CD8-positive, alpha-beta memory T cell (primary cell): ENCODE measurements at places on chromosomes 13 and 19. TPM values are rescaled to one million over a fixed set of nuclear protein-coding genes. Genes with fewer than 3 reads are reported as not detected.

KLK4 gene
- not detected for total RNA-seq

N4BP2L2 gene
- 77.7 TPM for total RNA-seq

CCNE1 gene
- 33.9 TPM for total RNA-seq

FLT1 gene
- 2.4 TPM for total RNA-seq

BIVM gene
- 14.6 TPM for total RNA-seq

FGF21 gene
- total RNA-seq = not detected

MEIOSIN gene
- total RNA-seq = not detected

ZNF613 gene
- total RNA-seq = 4.6 TPM

- DNase-seq = no peak
These were observed 210.8 kb downstream of the DCT start for GRCh38 chr13:94268661-94269060.

DNA sequence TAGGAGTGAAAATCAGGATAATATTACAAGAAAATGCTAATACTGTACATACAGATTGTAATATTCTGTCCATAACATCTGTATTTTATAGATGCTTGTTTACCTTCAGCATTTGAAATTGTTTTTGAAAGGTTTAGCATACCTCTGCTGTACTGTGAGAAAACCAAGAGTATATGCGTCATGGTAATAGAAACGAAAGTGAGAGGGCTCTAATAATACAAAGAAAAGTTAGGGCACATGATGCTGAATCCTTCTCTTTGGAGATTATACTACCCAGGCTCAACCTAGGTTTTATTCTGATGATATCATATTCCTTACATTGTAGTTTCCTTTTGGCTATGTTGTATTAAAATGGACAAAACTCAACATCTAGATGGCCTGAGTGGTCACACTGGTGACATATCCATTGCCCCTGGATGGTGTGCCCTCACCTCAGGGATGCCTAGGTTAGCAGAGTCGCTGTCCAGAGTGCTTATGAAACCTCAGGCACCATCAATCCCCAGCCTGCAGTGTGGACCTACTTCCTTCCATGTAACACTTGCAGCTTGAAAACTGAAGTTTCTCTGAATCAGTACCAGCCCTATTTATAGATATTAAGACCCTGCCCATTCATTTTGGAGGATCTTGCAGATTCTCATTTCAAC, 253.7 kb downstream of the KCTD12 start:
- no peak for DNase-seq

DNA sequence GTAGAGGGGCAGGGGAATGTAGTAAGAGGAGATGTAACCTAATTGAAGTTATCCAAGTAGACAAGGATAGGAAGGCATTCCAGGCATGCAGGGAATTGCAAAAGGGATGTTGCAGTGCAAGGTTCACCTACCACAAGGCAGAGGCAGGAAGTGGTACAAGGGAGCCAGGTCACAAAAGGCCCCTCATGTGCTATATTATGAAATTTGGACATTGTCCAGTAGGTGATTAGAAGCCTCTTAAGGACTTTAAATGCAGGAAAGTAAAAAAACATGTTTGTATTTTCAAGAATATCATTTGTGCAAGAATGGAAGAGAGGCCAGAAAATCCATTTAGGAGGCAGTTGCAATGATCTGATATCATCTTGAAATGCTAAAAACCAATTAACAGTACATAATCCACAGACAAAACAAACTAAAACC, 111.4 kb downstream of the FRY start:
- DNase-seq = no peak

DNA sequence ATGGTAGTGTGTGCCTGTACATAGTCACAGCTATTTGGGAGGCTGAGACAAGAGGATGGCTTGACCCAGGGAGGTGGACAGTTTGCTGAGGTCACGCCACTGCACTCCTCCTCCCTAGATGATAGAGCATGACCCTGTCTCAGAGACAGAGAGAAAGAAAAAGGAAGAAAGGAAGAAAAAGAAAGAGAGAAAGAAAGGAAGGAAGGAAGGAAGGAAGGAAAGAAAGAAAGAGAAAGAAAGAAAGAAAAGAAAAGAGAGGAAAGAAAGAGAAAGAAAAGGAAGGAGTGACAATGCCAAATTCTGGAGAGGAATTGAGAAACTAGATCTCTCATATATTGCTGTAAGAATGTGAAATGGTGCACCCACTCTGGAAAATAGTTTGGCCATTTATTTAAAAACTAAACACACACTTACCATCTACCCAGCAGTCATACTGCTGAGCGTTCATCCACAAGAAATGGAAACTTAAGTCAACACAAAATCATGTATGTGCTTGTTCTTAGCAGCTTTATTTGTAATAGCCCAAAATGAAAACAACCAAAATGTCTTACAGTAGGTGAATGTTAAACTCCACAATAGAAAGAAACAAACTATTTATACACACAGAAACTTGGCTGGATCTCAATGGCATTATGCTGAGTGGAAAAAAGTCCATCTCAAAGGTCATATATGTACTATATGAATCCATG, 7.5 kb downstream of the TEX101 start:
- DNase-seq = no peak

- no peak for DNase-seq
These were observed 67.7 kb downstream of the CAB39L start for GRCh38 chr13:49376121-49376520.

DNA sequence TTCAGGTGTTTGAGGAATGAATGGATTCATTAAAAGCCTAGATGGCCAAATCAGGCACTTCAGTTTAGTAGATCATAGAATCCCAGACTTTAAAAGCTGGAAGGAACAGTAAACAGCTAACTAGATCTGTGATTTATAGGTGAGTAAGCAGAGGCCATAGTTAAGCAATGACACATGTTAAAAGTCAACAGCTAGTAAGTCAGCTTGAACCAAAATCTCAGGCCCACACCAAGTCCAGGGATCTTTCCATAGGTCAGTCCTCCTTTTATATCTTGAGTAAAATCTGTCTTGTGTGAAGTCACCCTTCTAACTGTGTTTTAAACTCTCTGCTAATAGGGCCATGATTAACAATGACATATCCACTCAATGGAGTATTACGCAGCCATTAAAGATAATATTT, 275.5 kb upstream of the SOX21 start:
- no peak for DNase-seq

DNA sequence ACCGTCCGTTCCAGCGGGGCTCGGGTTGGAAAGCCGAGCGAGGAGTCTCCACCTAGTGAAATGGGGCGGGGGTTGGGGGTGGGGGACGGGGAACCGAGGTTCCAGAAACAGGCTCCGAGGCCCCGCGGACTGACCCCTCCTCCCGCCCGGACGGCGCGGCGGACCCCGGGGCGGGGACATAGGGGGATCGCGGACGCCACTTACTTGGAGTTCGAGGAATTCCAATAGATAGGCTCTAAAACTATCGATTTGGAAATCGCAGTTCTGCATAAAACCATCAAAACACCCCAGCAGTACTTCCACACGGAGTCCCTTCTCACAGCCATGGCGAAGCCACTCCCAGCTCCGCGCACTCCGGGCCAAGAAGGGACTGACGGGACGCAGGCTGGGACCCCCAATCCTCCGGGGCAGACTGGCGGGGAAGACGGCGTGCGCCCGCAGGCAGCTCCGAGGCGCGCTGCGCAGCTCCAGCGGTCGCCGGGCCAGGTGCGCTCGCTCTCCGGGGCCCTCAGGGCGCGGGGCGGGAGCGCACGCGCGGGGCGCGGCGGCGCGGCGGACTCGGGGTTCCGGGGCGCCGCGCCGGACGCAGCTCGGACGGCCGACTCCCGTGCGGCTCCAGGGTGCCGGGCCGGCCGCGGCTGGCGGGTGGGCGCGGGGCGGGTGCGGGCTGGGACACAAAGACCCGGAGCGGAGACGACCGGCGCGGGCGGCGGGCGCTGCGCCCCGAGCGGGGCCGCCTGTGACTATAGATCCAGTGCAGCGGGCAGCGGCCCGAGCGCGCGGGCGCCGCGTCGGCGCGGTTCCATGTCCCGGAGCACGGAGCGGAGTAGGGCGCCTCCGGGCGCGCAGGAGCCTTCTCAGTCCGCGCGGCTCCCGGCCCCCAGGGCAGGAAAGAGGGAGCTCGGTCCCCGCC, 567 bp downstream of the EFNB2 start:
- peak; percentile 42 for DNase-seq

- DNase-seq = no peak
These were observed 616.3 kb downstream of the UQCRFS1 start for GRCh38 chr19:28596561-28597071.

GRCh38 chr19:3136684-3137055, 837 bp downstream of the GNA15 start:
- DNase-seq = no peak

GRCh38 chr19:50870417-50871089, 2.7 kb upstream of the KLK2 start:
- DNase-seq = no peak

- no peak for DNase-seq
These were observed 6.8 kb downstream of the RPS11 start for GRCh38 chr19:49502866-49503581.
